ENCODE measurements at places on chromosomes 12 and 14.

GRCh38 chr14:83646228-83646627, 1883.7 kb upstream of the FLRT2 start:
- DNase-seq: no peak

DNA sequence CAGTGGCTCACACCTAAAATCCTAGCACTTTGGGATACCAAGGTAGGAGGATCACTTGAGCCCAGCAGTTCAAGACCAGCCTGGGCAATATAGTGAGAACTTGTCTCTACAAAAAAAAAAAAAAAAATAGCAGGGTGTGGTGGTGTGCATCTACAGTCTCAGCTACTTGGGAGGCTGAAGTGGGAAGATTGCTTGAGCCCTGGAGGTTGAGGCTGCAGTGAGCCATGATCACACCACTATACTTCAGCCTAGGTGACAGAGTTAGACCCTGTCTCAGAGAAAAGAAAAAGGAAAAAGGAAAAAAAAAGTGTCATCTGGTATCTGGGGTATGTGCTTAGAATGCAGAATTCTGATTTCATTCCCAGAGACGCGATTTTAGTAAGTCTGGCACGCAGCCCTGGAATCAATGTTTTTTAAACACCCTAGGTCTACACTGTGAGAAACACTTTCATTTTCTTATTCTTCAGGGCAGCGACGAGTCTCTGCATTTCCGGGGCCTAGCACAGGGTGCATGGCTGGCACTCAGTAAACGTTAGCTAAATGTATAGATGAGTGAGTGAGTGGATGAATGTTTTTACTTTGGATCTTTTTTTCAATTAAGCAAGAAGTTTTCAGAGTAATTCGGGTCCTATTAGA, 243.8 kb upstream of the PWP1 start:
- DNase-seq: no peak

DNA sequence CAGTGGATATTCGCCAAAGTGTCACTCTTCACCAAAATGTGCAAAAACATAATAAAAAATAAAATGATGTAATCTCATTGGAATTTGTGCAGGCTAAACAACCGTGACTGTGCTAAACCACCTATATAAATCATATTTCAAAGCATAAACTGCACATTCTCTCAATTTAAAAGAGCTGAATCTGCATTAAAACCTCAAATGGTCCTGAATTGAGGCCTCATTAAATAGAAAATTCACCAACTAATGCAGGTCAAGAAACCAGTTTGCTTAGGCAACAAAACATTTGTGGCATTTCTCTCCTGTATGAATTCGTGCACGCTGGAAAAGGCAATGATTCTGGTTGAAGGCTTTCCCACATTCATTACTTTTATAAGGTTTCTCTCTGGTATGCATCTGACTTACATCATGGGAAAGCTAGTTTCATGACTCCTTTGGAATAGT, 80.1 kb upstream of the IFNG-AS1 start:
- peak; percentile 13 for DNase-seq

GRCh38 chr12:77402716-77403115, 337.3 kb upstream of the E2F7 start:
- no peak for DNase-seq

DNA sequence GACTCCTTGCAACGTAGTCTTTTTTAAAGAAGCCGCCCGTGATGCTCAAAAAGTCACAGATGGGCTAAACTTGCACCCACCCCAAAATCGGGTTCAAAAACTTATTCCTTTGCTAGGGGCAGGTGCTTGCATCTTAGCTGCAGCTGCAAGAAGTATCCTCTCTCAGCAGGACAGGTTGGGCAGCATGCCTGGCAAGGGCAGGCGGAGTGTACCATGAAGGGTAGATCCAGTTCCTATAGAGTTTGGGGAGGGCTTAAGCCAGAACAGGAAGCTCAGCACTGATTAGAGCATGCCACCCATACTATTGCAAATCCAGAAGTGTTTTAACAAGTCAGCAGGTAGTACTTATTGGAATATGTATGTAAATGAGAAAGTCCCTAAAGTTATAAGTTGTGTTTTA, 48.7 kb downstream of the CPM start:
- no peak for DNase-seq

GRCh38 chr12:26134540-26134939, 9.7 kb upstream of the BHLHE41 start:
- DNase-seq: no peak

DNA sequence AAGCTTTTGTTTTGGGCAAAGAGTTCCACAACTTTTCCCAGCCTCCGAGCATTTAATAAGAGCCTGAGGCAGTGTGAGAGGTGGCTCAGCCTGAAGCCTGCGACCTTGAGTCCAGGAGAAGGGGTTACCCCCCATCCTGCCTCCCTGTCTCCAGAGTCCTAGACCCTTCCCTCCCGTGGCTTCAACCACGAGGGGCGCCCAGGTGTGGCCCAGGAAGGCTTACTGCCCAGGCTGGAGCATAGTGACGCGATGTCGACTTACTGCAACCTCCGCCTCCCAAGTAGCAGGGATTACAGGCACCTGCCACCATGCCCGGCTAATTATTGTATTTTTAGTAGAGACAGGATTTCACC, 641 bp downstream of the LRRC43 start:
- no peak for DNase-seq

GRCh38 chr14:64971943-64972791, at the start of gene RAB15:
TSS of gene RAB15 (minus strand) at chr14:64972336. CDS start at chr14:64972076, 260 bp downstream.
- DNase-seq: peak; percentile 38

DNA sequence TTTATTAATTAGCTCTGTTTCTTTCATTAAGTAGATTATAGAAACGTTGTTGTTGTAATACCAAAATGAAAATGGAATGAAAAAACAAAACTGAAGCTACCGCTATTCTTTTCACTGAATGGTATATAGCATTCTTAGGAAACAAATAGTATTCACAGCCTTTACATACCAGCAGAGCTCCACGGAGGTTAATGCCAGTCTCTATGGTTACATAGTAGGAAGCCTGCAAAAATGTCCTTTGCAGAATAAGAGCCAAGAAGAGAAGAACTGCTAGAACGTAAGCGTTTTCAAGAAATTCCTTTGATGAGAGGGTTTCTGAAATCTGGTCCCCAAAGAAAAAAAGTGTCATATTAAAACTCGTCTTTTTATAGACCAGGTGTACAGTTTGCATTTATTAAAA, 30.6 kb downstream of the ABCC9 start:
- DNase-seq: no peak

DNA sequence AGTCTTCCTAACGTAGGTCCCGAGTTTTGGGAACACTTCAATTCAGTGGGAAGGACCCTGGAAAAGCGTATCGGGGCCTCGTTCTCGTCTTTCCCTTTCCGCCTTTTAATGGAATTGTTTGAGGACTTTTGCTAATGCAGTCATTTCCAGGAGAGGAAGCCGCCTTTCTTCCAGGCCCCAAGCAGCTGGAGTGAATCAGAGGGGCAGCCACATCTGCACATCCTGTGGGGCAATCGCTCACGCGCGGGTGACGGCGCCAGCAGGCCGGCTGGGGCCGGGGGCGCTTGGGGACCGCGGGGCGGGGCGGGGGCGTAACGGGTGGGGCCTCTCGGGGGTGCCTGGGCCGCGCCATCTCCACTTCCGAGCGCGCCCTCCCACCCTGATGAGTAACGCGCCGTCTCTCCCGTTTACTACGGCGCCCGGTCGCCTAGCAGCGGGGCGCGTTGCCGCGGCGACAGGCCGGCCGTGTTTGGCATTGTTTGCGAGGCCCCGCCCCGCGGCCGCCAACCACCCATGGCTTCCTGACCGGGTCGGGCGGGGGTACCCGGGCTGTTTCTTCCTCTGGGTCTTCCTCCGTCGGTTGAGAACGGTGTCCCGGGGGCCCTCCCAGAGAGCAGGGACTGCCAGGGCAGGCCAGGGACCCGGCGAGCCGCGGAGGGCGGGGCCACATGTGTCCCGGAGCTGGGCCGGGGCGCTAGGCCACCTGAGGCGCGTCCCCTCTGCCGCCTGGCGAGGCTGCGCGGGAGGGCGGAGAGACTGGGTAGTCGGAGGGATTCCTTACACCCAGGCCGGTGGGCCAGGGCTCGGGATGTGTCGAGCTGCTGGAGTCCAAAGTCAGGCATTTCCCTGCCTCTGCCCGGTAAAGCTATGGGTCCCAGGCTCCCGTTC, 2.3 kb downstream of the GSG1 start:
- peak; percentile 82 for DNase-seq

GRCh38 chr12:116433249-116433648, 125.9 kb upstream of the MAP1LC3B2 start:
- no peak for DNase-seq

GRCh38 chr12:53068811-53069585, 10.2 kb downstream of the SPRYD3 start:
- DNase-seq: peak; percentile 74

DNA sequence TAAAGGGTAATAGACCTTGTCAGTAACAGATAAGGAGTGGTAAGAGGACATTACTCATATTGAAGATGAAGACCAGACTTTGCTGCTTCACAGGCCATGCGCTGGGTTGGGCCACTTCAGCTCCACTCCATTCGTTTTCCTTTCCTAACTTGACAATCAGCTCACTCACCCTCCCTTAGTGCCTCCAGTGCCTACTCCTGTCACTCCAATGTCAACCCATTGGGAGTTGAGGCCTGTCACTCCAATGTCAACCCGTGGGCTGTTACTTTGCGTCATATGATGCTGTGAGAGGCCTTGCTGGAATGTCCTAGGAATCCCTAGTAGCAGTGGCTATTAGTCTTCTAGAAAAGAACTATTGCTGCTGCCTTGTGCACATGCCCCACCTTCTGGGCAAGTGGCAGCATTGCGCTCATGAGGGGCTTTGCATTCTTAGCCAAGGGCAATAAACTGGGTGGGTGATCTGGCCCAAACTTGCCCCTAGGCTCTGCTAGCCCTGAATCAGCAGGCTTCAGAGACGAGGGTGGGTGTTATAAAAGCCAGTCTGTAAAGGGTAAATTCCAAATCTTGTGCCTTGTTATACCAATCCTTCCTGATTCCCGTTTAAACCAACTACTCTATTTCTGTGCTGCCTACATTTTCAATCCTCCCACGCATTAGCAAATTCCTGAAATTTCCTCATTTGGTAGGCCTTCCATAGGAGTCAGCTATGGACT, 36.1 kb downstream of the BAZ2A start:
- DNase-seq: peak; percentile 73

- no peak for DNase-seq
These were observed 17.3 kb downstream of the TMEM132D start for GRCh38 chr12:129886541-129886940.

- DNase-seq: no peak
These were observed 39.1 kb downstream of the FRS2 start for GRCh38 chr12:69509308-69509736.

DNA sequence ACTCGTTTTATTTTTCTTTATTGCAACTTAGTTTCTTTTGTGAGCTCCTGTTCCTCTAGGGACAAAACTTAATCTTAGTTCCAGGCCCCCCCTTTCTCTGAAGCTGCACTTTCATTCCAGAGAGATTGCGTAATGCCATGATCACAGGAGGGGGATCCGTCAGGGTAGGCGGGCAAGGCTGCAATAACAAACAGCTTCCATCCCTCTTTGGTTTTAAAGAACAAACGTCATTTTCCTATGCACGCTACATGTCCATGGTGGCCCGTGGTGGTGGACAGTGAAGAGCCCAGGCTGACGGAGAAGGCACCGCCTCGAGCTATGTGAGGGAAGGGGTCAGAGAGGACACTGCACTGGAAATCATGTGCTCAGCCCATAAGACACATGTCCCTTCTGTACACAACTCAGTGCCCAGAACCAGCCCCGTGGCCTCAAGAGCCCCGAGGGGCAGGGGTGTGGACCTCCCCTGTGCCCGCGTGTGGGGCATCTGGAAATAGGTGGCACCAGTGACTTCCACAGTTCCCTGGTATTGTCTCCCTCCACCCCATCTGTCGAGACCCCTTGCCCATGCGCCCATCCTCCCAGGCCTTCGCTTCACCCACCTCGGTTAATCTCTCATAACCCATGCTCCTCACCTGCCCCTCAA, 161.4 kb downstream of the ADGRD1 start:
- DNase-seq: no peak

GRCh38 chr12:5456906-5457305, 25.0 kb downstream of the NTF3 start:
- DNase-seq: no peak

- DNase-seq: no peak
These were observed 5.8 kb downstream of the NID2 start for GRCh38 chr14:52063052-52063462.

DNA sequence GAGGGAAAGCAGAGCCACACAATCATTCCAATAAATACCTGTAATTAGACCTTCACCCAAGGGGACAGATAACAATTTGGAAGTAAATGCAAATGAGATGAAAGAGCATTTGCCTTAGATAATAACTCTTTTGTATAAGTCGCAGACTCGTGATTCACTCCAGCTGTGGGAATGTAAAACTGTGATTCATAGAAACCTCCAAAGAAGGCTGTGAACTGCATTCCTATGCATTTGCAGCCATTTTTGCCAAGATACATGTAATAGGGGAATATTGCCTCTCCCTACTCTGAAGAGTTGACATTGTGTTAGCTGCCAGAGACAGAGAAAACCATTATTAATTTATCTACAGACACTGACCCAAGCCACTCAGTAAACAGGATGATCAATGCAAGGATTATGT, 181.9 kb upstream of the ARHGAP5 start:
- DNase-seq: peak; percentile 36

GRCh38 chr14:56490379-56490778, 89.2 kb upstream of the TMEM260 start:
- DNase-seq: peak; percentile 20

DNA sequence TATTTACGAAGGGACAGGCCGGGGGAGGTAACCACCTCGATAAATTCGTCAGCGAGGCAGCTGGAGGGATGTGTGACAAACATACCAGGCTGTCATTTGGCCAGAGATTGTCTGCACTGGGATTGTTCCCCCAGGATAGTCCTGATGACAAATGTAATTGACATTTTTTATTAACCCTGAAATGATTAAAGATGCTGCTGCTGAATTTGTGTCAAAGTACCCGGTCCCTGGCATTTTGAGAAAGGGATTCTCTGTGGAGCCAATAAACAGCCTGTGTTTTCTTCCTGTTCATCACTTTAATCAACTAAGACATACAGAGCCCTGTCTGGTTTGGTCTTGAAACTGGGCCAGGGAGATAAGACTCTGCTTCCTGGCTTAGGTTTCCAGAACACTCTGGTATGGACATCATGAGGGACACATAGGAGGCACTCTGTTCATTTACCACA, 117.6 kb downstream of the SLC25A47 start:
- no peak for DNase-seq

- DNase-seq: no peak
These were observed 265.5 kb downstream of the ZFP36L1 start for GRCh38 chr14:68527329-68527851.

GRCh38 chr12:1809591-1810190, 10.7 kb upstream of the LRTM2 start:
- no peak for DNase-seq

GRCh38 chr12:90124289-90124688, 415.7 kb upstream of the ATP2B1 start:
- no peak for DNase-seq

- no peak for DNase-seq
These were observed 36.1 kb downstream of the ERP29 start for GRCh38 chr12:112049351-112049750.

DNA sequence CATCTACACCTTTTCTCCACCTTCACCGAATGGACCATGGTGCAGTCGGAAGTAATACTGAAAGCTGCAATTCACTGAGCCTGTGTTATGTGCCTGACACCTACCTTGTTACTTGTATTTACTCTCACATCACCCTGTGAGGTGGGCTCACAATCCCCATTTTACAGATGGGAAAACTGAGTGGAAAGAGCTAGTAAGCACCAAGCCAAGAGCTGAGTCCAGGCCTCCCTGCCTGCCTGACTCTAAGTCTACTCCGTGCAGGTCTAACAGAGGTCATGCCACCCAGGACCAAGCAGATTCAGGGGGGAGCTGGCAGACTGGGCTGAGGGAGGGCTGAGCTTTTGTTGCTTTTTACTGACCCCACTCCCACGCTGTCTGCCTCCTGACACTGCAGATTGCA, 29.1 kb upstream of the TC2N start:
- DNase-seq: no peak

All from RWPE1 (cell line).